ENCODE measurements at places on chromosomes 6 and 20.

GRCh38 chr6:118377711-118378414, 170.2 kb upstream of the PLN start:
- H3K27me3 ChIP-seq, result no peaks in the 10 kb centered on the region
- DNase-seq, result no peak
- no peaks in the 10 kb centered on the region for H3K4me1 ChIP-seq

GRCh38 chr20:20500312-20500711, 132.4 kb downstream of the INSM1 start:
- H3K36me3 ChIP-seq, result no peaks in the 10 kb centered on the region
- DNase-seq, result no peak
- peaks cover 13% of the 10 kb centered on the region for H3K4me1 ChIP-seq
- H3K4me3 ChIP-seq, result no peak overlapping the region

DNA sequence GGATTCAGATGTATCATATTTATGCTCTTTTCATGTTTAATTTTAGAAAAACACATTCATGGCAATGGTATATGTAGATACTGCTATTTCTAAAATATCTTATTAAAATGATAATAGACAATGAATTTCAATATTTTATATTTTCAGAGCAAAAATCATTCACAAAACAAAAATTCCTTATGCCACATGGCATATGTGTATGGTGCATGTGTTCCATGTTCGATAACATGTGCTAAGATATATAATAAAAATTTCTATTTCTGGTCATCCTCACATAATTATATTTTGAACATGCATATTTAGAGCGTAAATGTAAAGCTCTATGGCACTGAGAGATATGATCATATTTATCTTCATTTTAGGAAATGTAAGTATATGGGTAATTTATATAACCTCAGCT, 606.2 kb upstream of the AGPAT4 start:
- DNase-seq, result no peak
- no peak overlapping the region for H3K27ac ChIP-seq
- H3K36me3 ChIP-seq, result no peaks in the 10 kb centered on the region
- no peaks in the 10 kb centered on the region for H3K27me3 ChIP-seq

GRCh38 chr6:53770780-53771249, 24.0 kb upstream of the LRRC1 start:
- no peaks in the 10 kb centered on the region for H3K36me3 ChIP-seq
- no peaks in the 10 kb centered on the region for H3K27me3 ChIP-seq

- H3K27ac ChIP-seq, result no peak overlapping the region
- DNase-seq, result no peak
- no peaks in the 10 kb centered on the region for H3K27me3 ChIP-seq
- no peaks in the 10 kb centered on the region for H3K36me3 ChIP-seq
- no peak overlapping the region for H3K4me3 ChIP-seq
- peaks cover 2% of the 10 kb centered on the region for H3K4me1 ChIP-seq
Observed at GRCh38 chr20:50070361-50070760, 42.6 kb downstream of the UBE2V1 start.

GRCh38 chr6:15400572-15401004, 154.7 kb downstream of the JARID2 start:
- peak; percentile 16 for DNase-seq
- no peak overlapping the region for H3K27ac ChIP-seq
- peaks cover 13% of the 10 kb centered on the region for H3K4me1 ChIP-seq

DNA sequence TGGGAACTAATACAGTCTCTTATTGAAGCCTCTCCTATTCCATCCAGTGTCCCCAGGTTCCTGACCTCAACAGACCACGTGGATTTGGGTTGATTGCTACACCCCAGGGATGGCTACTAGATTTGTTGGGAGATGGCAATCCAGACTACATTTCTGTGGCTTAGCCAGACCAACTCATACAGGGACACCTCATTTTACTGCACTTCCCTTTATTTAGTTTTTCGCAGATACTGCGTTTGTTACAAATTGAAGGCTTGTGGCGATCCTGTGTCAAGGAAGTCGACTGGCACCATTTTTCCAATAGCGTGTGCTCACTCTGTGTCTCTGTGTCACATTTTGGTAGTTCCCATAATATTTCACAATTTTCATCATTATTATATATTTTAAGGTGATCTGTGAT, 10.3 kb upstream of the MTRF1L start:
- H3K27me3 ChIP-seq, result no peaks in the 10 kb centered on the region
- peaks cover 2% of the 10 kb centered on the region for H3K4me1 ChIP-seq
- H3K27ac ChIP-seq, result no peak overlapping the region
- H3K36me3 ChIP-seq, result 0 out of 2 replicates have a peak, but pooled peaks cover 2% of the 10 kb centered on the region

- no peaks in the 10 kb centered on the region for H3K4me1 ChIP-seq
- H3K36me3 ChIP-seq, result no peaks in the 10 kb centered on the region
- no peak for DNase-seq
- no peak overlapping the region for H3K27ac ChIP-seq
- no peak overlapping the region for H3K4me3 ChIP-seq
Observed at GRCh38 chr6:43313813-43314212, 5.2 kb upstream of the CRIP3 start.

DNA sequence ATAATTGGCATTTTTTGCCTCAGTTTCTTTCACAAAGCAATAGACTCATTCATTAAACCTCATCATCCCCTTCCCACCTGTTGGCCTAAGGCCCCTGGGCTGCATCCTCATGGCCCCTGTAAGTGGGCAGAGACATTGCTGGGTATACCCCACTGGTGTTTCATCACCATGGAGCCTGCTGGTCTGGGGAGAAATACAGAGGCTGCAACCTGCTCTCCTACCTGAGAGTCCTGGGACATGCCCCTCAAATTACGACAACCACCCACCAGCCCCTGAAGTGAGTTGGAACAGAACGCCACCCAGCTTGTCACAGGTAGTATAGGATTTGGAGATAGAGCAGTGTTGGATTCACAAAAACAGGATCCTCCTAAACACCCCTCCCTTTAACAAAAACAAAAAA, 190.8 kb downstream of the ANKRD60 start:
- no peak overlapping the region for H3K27ac ChIP-seq
- no peak for DNase-seq
- no peaks in the 10 kb centered on the region for H3K4me1 ChIP-seq
- H3K27me3 ChIP-seq, result no peaks in the 10 kb centered on the region
- no peak overlapping the region for H3K4me3 ChIP-seq

GRCh38 chr6:119360262-119360915, 10.8 kb upstream of the MAN1A1 start:
- no peak overlapping the region for H3K27ac ChIP-seq
- H3K4me3 ChIP-seq, result no peak overlapping the region
- H3K4me1 ChIP-seq, result no peaks in the 10 kb centered on the region
- no peaks in the 10 kb centered on the region for H3K27me3 ChIP-seq
- H3K36me3 ChIP-seq, result no peaks in the 10 kb centered on the region

DNA sequence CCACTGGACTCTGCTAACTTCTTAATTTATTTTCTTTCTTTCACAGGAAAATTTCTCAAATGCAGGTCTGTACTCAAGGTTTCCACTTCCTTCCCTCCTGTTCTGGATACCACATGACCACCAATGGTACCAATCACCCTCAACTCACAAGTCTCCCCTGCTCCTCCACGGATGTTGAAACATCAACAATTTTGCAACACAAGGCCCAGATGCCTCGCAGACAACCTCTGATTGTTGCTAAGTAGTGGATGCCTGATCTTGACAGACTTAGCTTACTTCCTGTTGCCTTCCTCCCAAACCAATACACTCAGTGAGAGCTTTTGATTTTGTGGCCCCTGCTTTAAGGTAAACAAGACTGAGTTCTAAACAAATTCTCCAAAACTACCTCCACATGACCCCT, 146.6 kb downstream of the FRK start:
- no peak overlapping the region for H3K4me3 ChIP-seq
- H3K27me3 ChIP-seq, result no peaks in the 10 kb centered on the region
- H3K4me1 ChIP-seq, result no peaks in the 10 kb centered on the region
- H3K27ac ChIP-seq, result no peak overlapping the region
- no peak for DNase-seq
- H3K36me3 ChIP-seq, result no peaks in the 10 kb centered on the region

GRCh38 chr6:150734235-150734634, 131.3 kb upstream of the MTHFD1L start:
- no peaks in the 10 kb centered on the region for H3K4me1 ChIP-seq
- no peak for DNase-seq
- no peak overlapping the region for H3K4me3 ChIP-seq
- H3K36me3 ChIP-seq, result no peaks in the 10 kb centered on the region

- H3K4me3 ChIP-seq, result no peak overlapping the region
- H3K27ac ChIP-seq, result no peak overlapping the region
- H3K4me1 ChIP-seq, result no peaks in the 10 kb centered on the region
Observed at GRCh38 chr6:115843945-115844344, 216.7 kb downstream of the FRK start.

DNA sequence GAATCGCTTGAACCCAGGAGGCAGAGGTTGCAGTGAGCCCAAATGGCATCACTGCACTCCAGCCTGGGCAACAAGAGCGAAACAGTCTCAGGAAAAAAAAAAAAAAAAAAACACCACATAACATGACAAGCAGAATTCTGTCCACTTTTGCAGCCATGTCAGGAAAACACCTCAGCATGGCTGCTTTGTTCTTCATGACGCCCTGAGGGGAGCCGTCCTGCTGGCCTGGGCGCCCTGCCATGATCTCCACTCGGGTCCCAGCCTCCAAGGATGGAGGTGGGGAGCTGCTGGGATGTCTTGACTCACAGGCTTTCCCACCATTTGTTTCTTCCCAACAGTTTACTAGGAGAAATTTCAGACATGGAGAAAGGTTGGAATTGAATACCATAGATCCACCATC, 42.2 kb downstream of the SNX9 start:
- DNase-seq, result no peak
- H3K4me1 ChIP-seq, result peaks cover 24% of the 10 kb centered on the region

DNA sequence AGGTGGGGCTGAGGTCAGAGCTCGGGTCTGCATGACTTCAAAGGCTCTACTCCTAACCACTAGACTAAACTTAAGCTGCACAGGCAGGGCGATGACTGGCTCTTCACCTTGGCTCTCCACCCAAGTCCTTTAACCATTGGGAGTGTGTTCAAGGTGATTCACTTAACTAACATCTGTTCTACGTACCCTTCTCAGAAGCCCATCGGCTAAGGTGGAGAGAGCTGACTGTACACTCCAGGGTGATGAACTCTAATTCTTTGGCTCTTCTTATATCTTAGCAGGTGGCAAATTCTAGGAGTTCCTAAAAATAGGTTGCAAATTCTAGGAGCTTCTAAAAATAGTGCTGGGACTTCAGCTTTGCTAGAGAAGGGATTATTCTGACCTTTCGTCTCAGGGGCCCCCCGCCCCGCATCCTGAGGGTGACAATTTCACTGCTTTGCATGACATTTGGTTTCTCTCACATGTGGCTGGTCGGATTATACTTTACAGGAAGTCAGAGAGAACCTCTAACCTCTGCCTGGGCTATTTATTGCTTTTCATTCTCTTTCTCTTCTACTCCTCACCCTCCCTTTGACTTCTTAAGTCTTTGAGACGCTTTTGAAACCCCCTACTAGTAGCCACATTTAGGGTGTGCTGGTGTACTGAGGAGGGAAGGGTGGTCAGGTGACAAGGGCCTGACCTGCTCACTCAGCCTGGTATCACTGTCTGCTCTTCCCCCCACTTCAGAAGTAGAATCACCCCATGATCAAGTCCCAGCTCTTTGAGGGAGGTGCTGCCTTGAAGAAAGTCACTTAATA, 55.5 kb downstream of the PRDM1 start:
- H3K4me3 ChIP-seq, result no peak overlapping the region
- no peaks in the 10 kb centered on the region for H3K36me3 ChIP-seq
- no peak overlapping the region for H3K27ac ChIP-seq
- no peaks in the 10 kb centered on the region for H3K27me3 ChIP-seq
- DNase-seq, result no peak

DNA sequence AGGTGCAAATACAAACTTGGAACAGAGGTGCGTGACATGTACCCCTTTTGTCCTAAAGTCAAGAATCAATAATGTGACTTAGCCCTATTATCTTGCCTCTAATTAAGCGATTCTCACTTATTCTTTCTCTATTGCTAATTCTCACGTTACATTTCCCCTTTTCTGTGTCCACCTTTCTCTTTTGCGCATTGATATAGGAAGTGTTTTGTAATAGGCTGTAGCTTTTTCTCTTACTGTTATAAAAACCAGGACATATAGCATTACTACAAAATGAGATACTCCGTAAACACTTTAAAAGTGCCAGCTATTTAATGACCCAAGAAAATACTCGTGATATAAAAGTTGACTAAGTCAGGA, 669 bp upstream of the TMEM30A start:
- no peak for DNase-seq
- no peaks in the 10 kb centered on the region for H3K27me3 ChIP-seq
- peak overlapping the region; percentile 60 for H3K4me3 ChIP-seq

- H3K4me1 ChIP-seq, result no peaks in the 10 kb centered on the region
- peak; percentile 12 for DNase-seq
- no peak overlapping the region for H3K27ac ChIP-seq
- no peak overlapping the region for H3K4me3 ChIP-seq
- no peaks in the 10 kb centered on the region for H3K27me3 ChIP-seq
Observed at GRCh38 chr20:3551681-3552434, 81.0 kb downstream of the ATRN start.

- no peak overlapping the region for H3K4me3 ChIP-seq
- H3K27ac ChIP-seq, result no peak overlapping the region
- peaks cover 12% of the 10 kb centered on the region for H3K4me1 ChIP-seq
- DNase-seq, result no peak
- H3K27me3 ChIP-seq, result no peaks in the 10 kb centered on the region
Observed at GRCh38 chr6:138405816-138406413, 1.9 kb downstream of the HEBP2 start.

DNA sequence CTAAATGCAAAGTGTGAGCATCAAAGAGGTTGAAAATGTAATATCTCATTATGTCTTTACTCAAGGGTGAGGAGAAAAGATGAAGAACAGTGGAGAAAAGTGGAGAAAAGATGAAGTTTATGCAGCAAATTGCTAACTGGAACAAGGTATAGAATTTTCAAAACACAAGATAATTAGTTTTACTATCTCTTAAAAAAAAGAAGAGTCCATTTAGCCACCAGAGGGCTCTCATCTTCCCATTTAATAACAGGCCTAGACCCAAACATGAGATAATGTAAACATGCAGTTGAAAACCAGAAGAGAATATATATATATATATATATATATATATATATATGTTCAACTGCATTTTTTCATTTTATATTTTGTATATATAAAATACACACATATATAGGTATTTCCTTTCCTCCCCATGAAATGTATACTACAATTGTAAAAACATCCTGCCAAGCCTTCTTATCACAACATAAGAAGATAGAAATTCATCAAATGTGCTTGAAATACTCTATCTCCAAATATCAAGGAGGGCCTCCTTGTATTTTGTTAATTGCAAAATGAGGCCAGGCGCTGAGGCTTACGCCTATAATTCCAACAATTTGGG, 78.4 kb downstream of the ADTRP start:
- DNase-seq, result peak; percentile 73
- no peaks in the 10 kb centered on the region for H3K36me3 ChIP-seq
- H3K27me3 ChIP-seq, result no peaks in the 10 kb centered on the region
- H3K4me1 ChIP-seq, result peaks cover 6% of the 10 kb centered on the region
- H3K27ac ChIP-seq, result no peak overlapping the region

GRCh38 chr20:62874964-62875344, 13.3 kb upstream of the TCFL5 start:
- H3K4me3 ChIP-seq, result no peak overlapping the region
- H3K27ac ChIP-seq, result no peak overlapping the region
- no peak for DNase-seq
- no peaks in the 10 kb centered on the region for H3K36me3 ChIP-seq

GRCh38 chr6:89372506-89372901, 20.0 kb upstream of the UBE2J1 start:
- no peak overlapping the region for H3K27ac ChIP-seq
- H3K4me1 ChIP-seq, result no peaks in the 10 kb centered on the region
- H3K4me3 ChIP-seq, result no peak overlapping the region
- no peaks in the 10 kb centered on the region for H3K27me3 ChIP-seq
- H3K36me3 ChIP-seq, result no peaks in the 10 kb centered on the region
